ENCODE measurements at places on chromosomes 5 and 9.

- DNase-seq: no peak
Observed at GRCh38 chr5:121251954-121252353, 599.7 kb upstream of the FTMT start.

GRCh38 chr5:125370461-125371205, 624.2 kb upstream of the ZNF608 start:
- no peak for DNase-seq

DNA sequence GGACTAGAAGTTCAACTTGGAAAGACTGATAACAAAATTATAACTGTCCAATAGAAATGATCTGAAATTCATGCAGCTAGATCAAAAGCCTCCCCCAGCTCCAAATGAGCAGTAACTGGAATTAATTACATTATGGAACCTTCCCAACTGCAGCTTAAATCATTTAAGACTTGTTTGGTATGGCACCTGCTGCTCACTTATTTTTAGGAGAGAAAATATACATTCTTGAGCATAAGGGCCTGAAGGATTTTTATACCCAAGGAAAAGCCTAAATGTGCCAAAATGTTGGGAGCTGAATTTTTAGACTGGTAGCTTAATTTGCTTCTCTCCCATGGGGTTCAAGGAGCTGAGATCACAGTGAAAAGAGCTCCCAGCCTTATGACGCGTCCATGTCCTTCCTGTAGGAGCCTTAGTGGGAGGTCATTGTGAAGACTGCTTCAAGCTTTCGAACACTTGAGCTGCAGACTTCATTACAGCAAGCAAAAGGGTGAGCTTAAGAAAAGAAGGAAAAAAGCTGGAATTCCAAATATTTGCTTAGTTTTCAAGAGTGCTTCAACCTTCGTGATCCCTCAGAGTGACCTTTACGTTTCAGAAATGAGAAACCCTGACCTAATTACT, 276.0 kb downstream of the DMAC1 start:
- DNase-seq: no peak

GRCh38 chr9:117549444-117549843, 134.6 kb upstream of the ASTN2 start:
- no peak for DNase-seq

GRCh38 chr5:73388306-73388684, 60.3 kb downstream of the FOXD1 start:
- DNase-seq: no peak

DNA sequence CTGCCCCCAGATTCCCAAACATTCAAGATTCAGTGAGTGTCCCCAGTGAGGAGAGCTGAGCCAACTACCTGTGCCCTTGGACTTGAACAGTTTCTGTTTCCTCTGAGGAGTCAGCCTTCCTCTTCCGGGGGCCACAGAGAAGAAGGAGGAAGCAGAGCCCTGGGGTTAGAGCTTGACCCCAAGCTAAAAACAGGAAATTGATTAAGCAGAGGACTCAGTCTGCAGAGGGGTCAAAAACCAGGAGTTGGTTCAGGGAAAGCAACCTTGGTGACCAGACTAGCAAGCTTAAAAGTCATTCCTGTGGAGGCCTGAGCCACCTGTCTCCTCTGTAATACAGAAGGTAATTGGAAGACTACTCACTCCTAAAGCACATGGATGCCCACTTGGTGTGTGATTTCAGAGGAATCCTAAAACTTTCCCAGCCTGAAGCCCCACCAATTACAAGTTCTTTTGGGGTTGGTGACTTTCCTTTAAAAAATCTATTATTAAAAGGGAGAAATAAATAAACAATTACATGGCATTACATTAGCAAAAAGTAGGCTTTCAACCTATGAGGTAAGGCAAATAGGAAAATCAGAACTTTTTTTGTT, 64.2 kb upstream of the SELENOP start:
- DNase-seq: peak; percentile 32

DNA sequence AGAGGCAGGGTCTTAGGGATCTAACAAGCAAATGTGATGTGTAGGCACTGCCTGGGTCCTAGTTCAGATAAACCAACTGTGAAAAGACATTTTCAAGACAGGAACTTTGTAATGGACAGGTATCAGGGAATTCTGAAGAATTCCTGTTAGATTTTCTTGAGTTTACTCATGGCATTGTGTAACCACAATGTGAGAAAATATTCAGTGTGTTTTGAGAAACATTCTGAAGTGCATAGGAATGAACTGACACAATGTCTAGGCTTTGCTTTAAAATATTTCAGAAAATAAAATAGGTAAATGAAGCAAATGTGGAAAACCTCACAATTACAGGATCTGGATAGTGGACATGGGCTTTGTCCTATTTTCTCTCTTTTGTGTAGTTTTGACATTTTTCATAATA, 15.2 kb upstream of the AFAP1L1 start:
- no peak for DNase-seq

DNA sequence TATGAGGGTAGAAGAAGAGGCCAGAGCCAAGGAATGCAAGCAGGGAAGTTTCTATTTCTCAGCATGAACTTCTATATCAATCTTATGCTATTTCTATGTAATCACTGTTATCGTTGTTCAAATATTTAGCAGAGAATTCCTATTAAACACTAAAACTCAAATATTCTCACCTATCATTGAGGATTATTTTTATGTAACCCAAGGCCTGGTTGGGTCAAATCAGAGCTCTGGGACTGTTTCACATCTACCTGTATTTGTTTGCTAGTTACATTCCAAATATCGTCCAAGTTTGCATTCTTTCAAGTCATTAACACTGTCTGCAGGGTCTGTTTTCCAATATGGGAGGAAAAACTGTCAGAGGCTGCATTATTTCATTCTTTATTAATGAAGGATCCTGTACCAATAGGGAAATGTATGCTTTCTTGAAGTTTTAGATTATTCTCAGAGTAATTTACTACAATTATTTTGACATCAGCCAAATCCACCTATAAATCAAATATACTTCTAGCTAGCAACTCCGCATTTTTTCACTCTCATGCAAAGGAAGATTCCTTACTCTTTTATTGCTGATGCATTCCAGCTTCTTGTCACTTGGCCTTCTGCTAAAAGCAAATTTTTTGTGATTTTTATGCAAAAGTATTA, 52.2 kb downstream of the LURAP1L start:
- DNase-seq: no peak

- DNase-seq: no peak
Observed at GRCh38 chr9:36543916-36544315, 28.8 kb upstream of the MELK start.

GRCh38 chr9:70580606-70581195, 166.2 kb upstream of the KLF9 start:
- no peak for DNase-seq

- no peak for DNase-seq
Observed at GRCh38 chr5:68086857-68087256, 128.7 kb upstream of the PIK3R1 start.

DNA sequence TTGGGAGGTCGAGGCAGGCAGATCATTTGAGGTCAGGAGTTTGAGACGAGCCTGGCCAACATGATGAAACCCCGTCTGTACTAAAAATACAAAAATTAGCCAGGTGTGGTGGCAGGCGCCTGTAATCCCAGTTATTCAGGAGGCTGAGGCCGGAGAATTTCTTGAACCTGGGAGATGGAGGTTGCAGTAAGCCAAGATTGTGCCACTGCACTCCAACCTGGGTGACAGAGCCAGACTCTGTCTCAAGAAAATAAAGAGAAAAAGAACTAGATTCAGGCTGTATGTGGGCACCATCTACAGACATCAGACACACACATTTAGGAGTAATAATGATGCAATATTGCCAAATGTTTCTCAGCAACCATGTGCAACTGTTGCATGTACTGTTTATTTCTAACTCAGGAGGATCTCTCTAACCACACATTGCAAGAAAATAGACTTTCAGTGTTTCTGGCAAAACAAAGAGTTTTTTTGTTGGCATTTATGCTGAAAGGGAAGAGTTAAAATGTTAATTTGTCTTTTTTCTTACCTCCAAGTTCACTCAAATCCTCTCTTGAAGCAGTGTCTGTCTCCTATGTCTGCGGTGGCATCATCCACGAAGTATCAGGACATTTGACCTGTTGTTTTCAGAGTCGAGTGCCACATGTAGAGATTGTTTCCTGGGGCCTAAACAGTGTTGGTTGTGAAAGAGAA, 5.1 kb upstream of the ORM1 start:
- DNase-seq: no peak

DNA sequence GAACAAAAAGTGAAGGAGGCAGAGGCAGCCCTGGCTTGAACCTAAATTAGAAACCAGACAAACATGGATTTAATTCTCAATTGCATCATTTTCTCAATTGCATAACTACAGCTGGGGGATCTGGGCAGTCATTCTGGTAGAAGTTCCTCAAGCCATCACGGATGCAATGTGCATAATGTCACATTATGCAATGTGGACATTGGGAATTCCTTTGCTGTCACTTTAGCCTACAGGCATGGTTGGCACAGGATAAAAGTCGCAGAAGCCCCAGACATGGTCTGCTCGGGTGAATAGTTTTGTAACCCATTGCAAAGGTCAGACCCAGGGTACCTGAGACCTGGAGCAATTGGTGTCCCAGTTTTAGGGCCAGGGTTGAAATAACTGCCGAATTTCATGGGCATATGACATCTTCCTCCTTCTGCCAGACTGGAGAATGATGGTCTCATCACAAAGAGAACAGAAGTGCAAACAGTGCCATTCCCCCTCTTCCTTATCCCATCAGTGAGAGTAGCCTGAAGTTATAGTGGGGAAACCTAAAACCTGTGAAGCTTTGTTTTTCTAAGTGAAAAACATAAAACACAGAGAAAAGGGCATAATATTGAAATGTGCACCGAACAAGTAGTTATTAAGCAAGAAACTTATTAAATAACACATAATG, 290.8 kb downstream of the MSX2 start:
- DNase-seq: no peak

- DNase-seq: no peak
Observed at GRCh38 chr5:116507941-116508655, 66.5 kb downstream of the SEMA6A start.

DNA sequence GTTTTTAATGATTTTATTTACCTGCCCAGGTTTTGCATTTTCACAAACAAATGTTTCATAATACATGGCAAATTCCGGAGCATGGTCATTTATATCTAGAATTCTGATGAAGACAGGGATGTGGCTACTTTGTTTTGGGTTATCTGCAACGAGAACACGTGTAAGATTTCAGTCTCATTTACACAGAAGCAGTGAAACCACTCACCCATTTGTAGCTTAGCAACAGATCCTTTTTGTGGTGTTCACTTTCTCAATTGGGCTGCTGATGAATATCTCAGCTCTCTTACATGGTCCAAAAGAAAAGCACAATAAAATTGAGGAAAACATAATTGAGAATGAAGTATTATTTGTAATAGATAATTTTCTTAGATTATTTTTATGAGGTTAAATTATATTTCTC, 148.6 kb downstream of the CDH9 start:
- DNase-seq: peak; percentile 46

DNA sequence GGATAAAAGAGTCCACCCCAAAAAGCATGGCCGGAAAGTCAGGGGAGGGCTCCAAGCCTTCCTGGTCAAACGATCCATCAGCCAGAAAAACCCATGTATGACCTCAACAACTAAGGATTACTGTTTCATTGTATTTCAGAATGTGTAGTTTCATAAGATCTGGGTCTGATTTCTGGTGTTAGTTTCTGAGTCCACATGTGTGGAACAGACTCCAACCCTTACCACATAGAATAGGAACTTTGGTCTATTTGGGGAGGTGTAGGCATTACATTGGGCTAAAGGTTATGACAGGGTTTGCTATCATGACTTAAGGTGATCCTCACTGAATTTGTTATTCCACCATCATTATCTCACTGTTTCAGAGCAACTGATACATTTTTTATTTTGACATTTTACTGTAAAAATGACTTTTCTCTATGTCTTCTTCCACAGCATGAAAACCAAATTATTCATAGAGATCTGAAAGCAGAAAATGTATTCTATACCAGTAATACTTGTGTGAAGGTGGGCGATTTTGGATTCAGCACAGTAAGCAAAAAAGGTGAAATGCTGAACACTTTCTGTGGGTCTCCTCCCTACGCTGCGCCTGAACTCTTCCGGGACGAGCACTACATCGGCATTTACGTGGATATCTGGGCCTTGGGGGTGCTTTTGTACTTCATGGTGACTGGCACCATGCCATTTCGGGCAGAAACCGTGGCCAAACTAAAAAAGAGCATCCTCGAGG, 33.5 kb downstream of the HMGCS1 start:
- no peak for DNase-seq

GRCh38 chr5:178483620-178484019, 106.6 kb downstream of the COL23A1 start:
- no peak for DNase-seq

DNA sequence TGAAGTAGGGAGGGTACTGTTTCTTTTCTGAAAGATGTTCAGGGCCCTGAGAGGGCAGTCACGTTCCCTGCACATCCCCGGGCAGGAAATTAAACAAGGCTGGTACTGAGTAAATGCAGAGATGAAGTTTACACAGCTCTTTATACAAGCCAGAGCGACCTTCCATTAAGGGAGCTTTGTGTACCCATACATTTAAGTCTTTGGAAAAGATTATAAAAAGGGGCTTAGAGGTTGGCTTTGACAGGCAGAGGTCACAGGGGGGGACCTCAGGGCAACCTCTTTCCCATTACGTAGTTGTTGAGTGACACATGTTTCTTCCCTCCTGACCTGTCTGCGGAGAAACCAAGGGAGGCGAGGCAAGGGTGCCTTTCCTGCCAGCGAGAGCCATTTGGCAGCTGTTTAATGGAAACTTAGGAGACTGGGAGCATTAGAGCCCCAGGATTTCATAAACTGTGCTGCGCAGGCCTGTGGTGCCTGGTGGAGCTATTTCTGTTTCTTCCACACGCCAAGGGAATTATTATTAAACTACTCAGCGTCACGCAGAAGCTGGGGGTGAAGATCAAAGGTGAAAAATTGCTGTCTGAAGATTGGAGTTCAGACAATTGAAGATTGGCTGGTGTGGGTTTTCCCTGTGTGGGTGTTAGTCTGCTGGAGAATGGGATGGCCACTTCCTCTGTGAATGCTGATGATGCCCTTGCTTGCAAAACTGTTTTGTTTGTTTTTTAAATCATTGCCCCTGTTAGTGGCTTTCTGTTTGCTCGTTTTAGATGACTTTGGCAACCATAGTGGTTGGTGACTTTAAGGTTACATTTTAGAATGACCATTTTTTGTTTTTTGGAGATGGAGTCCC, 3.2 kb upstream of the SMIM32 start:
- DNase-seq: no peak

DNA sequence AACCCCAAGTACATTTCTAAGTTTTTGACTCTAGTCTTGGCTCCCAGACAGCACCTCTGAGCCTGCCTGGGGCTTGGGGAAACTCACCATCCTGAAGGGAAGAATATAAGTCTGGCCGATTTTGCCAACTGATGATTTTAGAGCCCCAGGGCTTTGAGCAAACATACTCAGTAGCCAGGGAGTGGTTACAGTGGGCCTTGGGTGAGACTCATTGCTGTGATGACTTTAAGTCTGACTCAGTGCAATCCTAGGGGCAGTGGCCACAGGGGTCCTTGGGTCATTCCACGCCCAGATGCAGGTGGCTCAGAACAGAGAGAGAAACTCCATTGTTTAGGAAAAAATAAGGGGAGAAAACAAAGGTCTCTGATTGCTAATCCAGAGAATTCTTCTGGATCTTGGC, 312.0 kb upstream of the EDIL3 start:
- DNase-seq: no peak

- DNase-seq: peak; percentile 59
Observed at GRCh38 chr5:134736173-134736812, 2.1 kb upstream of the CAMLG start.

Measured in Karpas-422 (cell line).